ENCODE measurements at places on chromosomes 4 and X.

DNA sequence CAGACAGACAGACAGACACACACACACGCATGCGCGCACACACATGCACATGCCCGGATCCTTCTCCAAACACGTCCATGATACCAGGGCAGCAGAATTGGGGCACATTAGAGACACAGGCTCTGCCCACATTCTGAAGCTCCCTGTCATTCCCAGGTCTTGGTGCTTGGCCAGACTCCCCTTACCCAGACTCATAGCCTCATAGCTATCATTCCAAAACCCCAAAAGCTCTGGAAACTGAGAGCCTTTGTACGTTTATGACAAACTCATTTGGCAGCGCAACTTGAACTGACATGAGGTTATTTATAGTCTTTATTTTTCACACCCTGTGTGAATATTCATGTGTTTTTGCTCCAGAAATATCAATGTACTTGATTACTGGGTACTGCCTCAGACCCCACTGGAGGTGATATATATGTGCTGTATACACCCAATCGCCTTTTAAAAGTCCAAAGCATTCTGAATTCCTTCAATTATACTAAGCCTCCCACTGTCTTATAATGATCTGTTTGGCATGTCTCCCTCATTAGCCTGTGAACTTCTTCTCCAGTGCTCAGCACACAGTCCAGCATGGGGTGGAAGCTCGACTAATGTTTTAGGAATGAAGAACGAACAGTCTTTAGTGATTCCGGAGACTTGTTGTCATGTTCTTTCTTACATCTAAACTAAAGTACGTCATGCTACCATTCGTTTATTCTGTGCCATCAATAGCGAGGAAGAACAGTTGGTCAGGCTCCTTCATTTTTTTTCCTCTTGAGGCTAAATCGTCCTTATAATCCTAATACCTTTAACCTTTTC lies 45.0 kb downstream of the RTL9 start:
- DNase-seq: no peak

- no peak for DNase-seq
Observed at GRCh38 chr4:83712890-83713289, 177.0 kb downstream of the GPAT3 start.

DNA sequence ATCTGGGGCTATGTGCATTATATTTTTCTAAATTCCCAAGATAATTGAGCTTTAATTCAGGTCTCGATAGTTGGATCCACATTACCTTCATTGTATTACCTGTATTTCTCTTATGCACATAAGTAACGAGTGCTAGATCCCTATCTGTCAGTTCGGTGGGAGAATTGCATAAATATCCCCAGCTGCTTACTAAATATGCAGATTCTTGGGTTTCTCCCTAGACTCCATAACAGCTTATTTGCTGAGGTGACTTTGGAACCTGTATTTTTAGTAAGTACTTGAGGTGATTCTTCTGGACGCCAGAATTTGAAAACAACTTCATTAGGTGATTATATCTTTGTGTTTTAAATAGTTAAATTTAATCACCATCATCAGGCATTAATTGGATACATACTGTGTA lies 15.0 kb downstream of the UGT8 start:
- no peak for DNase-seq

GRCh38 chr4:159551281-159551680 lies 448.4 kb downstream of the RAPGEF2 start:
- no peak for DNase-seq

DNA sequence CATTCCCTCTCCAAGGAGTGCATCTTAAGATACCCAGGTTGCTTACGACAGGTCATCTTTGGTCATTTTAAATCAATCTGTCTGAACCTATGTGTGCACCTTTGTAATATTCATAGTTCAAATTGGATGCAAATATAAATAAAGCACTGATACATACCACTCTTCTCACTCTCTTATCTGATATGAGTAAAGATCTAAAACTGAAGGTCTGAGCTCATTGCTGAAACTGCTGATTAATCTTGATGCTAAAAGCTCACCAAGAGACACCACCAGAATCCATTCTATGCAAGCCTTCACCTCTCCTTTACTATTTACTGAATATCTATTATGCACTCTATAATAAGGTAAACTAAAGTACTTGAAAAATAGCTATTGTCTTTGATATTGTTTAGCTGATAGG lies 16.6 kb downstream of the HSD17B13 start:
- no peak for DNase-seq

- no peak for DNase-seq
Observed at GRCh38 chr4:40629401-40630334, at the start of gene RBM47. TSS of gene RBM47 (minus strand) at chr4:40629864. CDS start at chr4:40438893, 190,971 bp downstream.

- no peak for DNase-seq
Observed at GRCh38 chr4:5611750-5612149, 96.6 kb downstream of the EVC2 start.

DNA sequence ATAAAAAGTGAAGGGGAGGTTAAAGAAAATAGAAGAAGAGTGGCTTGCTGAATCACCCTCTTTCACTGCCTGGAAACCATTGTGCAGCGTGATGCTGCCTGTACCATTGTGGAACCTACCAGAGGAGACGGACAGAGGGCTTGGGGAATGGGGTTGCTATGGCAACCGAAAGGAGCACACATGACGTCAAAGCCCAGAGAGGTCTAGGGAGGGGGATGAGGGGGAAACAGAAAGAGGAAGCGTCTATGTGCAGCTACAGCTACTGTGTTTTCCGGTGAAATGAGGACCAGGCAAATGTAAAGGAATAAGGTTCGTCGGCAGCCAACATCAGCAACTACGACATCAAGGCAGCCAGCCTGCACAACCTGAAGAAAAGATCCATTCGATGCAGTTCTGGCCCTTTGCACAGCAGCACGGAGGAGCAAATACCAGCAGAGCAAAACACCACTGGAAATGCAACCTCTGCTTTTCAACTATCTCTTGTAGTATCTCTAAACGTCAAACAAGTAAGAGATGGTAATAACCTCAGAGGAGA lies at the start of gene MAPK10:
TSS of gene MAPK10 (minus strand) at position 110 of the 535 bp plus-strand sequence.
- peak; percentile 13 for DNase-seq

GRCh38 chr4:143411527-143412419 lies 75.1 kb downstream of the GAB1 start:
- DNase-seq: no peak

DNA sequence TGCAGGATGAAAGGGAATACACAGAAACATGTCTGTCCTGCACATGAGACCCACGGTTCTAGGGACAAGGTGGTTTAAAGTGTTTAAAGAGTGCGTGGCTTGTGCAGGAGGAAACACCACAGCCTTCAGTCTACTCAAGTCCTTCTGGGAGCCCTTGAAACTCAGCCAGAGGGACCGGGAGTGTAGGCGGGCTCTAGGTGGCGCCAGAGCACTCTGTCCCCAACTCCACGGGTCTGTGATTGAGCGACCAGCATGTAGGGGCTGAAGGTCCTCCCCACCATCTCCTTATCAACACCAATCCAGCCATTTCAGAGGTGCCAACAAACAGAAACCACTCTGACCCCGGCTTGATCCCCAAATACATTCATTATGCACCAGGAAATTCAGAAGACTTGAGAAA lies 82.0 kb upstream of the CLDN34 start:
- peak; percentile 29 for DNase-seq

GRCh38 chr4:148445071-148445859 lies 3.1 kb upstream of the NR3C2 start:
- peak; percentile 27 for DNase-seq

DNA sequence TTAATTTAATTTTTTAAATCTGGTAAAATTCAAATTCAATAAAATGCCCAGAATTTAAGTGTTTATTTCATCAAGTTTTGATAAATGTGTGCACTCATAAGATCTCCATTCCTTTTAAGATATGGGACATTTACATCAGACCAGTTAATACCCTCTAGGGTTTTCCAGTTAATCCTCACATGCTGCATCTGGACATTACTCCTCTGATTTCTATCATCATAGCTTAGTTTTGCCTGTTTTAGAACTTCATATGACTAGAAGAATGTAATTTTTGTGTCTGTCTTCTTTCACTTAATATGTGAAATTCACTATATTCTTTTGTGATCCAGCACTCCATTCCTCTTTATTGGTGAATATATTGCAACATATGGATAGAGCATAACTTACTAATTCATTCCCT lies 727.7 kb upstream of the FAM241A start:
- no peak for DNase-seq

DNA sequence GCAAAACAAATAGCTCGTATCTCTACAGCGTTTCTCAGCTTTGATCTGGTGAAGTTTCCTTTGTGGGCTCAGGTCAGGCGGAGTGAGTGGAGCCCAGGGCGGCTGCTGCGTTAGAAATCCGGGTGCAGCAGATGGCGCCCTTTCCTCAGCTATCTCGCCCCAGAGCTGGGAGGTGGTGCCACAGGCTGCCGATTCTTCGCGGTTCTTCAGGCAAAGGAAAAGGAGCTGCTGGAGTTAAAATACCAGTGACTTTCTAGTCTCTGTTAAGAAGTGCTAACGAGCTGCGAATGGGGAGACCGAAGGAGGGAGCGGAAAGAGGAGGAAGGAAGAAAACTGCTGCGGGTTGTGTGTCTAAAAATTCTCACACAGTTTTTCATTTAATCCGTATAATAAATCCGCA lies 114.6 kb downstream of the CPE start:
- DNase-seq: peak; percentile 45

GRCh38 chr4:139692309-139693012 lies 26.8 kb downstream of the MGST2 start:
- DNase-seq: no peak

GRCh38 chr4:158816955-158817354 lies 48.1 kb downstream of the FNIP2 start:
- no peak for DNase-seq

- no peak for DNase-seq
Observed at GRCh38 chrX:71621603-71622002, 3.3 kb upstream of the CXCR3 start.

DNA sequence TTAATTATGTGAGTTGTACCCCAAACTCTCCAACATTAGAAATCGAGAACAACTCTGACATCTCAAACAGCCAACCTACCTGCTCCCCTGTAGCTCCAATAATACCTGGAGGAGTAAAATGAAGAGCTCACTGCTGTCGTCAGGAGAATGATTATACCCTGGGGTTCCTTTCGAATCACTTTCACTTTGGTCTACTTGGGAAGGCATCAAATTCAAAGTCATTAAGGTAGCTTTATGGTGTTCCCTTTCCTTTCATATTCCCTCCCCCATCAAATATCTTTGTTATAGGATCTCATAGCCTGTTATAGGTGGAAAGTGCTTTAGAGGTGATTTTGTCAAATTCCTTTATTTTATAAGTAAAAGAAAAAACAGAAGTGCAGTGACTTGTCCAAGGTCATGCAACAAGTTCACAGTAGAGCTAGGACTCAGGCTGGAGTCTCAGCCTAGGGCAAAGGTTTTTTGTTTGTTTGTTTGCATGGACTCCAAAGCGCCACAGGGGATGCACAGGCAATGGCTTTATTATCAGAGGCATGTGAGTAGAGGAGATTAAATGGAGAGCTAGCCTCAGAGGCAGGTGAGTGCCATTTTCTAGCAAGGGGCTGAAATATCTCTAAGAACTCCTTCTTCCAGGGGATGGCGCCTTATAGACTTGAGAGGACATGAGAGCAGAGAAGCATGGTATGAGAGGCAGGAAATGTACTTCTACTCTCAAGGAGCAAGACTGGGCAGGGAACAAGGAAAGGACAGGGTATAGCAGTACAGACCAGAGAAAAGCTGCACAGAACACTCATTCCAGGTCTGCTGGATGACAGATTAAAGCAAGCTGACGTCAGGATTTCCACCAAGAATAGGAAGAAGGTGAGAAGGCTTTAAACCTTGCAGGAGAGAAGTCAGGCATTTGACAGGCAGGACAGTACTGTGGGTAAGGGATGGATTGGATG lies 262.1 kb upstream of the GPC4 start:
- DNase-seq: no peak

DNA sequence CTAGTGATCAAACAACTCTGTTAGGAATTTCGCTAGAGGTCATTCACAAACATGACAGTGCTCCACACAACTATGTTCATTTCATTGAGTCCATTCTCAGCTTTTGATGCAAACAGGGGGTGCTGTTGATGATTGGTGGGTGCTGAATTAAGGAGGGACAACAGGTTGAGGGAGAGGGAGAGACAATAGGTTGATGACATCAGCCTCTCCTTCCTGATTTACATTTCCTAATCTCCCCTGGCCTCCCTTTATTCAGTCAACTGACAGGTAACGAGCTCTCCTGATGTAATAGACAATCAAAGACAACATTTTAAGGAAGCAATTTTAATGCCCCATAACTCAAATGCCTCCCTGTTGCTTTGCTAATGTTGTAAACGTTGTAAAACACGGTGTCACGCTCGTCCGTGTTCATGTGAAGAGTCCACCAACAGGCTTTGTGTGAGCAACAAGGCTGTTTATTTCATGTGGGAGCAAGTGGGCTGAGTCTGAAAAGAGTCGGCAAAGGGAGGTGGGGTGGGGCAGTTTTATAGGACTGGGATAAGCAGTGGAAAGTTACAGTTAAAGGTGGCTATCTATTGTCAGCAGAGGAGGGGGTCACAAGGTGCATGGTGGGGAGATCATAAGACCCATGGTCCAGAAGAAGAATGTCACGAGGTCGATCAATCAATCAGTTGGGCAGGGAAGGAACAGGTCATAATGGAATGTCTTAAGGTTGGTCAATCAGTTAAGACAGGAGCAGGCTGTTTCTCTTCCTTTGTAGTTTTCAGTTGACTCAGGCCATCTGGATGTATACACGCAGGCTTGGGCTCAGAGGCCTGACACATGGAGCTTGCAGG lies 4.8 kb upstream of the GAR1 start:
- no peak for DNase-seq

GRCh38 chr4:39825090-39825489 lies 127.2 kb downstream of the UBE2K start:
- DNase-seq: no peak

DNA sequence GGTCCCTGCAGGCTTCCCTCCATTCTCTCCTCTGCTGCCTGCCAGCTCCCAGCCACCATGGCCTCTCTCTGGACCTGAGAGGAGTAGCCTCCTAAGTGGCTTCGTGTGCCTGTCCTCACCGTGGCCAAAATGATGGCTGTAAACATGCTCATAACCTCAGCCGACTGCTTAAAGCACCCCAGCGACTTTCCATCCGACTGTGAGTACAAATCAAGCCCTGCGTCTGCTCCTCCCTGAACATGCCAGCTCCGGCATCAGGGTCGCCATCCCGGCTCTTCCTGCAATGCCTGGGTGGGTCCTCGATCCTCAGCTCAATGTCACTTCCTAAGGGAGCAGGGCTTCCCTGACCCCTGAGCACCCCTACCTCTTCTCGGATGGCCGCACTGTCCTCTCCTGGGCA lies 3.3 kb upstream of the SORCS2 start:
- DNase-seq: no peak

DNA sequence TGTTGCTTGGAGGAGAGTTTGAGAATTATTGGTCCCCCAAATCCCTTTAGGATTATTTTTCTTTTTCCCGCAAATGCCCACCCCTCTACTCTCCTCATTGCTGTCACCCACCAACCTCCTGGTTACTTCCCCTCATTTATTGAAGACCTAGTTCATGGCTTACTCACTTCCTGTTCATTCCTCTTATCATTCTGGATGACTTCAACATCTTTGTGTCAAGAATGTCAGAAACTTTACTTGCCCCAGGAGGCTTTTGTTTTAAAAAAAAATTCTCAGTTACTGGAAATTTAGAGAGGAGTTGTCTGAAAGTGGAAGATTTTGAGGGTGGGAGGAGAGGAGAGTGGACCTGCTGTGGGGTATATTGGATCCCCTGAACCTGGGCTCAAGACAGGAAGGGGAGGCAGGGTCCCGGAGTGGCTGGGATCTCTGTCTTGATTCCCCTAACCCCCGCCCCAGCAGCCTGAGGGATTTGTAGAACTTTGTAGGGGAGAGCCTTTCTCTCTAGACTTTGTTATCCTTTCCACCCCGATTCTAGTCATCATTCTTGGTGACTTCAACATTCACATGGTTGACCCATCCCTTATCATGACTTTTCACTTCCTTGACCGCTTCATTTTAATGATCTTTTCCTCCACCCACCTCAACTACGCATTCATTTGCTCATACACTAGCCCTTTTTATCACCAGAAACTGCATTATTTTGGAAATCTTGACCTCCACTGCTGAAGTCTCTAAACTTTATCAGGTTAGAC lies 69.9 kb upstream of the ESX1 start:
- DNase-seq: no peak

All from stimulated activated CD8-positive, alpha-beta memory T cell treated with anti-CD3 and anti-CD28 coated beads, Interleukin-15, amount 100 ng/mL, for 48 hours (primary cell).